Aorta (tissue), 5 donors: ENCODE measurements at places on chromosomes 16 and 17. TPM values are rescaled to one million over a fixed set of nuclear protein-coding genes. Genes with fewer than 3 reads are reported as not detected.

Gene TMEM114
- total RNA-seq, result not detected

GRCh38 chr17:19610879-19611278 is 37.7 kb upstream of the ALDH3A2 start:
- DNase-seq, result no peak
- no peaks in the 10 kb centered on the region for H3K4me1 ChIP-seq
- no peak overlapping the region for H3K27ac ChIP-seq
- no peaks in the 10 kb centered on the region for H3K36me3 ChIP-seq
- no peak overlapping the region for H3K4me3 ChIP-seq

- H3K36me3 ChIP-seq, result no peaks in the 10 kb centered on the region
- H3K27ac ChIP-seq, result no peak overlapping the region
- H3K4me3 ChIP-seq, result no peak overlapping the region
These were observed 122.0 kb downstream of the IRF8 start for GRCh38 chr16:86020971-86021370.

Gene FBXW10B
- total RNA-seq, result 1.7 TPM

GRCh38 chr17:65047941-65048340 is 8.6 kb downstream of the GNA13 start:
- no peak overlapping the region for H3K4me3 ChIP-seq
- no peak for DNase-seq
- H3K4me1 ChIP-seq, result peaks cover 2% of the 10 kb centered on the region
- H3K27me3 ChIP-seq, result no peaks in the 10 kb centered on the region
- no peaks in the 10 kb centered on the region for H3K36me3 ChIP-seq
- H3K27ac ChIP-seq, result no peak overlapping the region
